ENCODE measurements at places on chromosomes 7 and 10. TPM values are rescaled to one million over a fixed set of nuclear protein-coding genes. Genes with fewer than 3 reads are reported as not detected.
A peak's percentile ranks its signal among the peaks of the same experiment; 100 is the strongest.

The CAV1 gene
- 1,079 TPM for total RNA-seq

- no peak for DNase-seq
Measured at GRCh38 chr10:127135844-127136577, 60.4 kb downstream of the INSYN2A start.

DNA sequence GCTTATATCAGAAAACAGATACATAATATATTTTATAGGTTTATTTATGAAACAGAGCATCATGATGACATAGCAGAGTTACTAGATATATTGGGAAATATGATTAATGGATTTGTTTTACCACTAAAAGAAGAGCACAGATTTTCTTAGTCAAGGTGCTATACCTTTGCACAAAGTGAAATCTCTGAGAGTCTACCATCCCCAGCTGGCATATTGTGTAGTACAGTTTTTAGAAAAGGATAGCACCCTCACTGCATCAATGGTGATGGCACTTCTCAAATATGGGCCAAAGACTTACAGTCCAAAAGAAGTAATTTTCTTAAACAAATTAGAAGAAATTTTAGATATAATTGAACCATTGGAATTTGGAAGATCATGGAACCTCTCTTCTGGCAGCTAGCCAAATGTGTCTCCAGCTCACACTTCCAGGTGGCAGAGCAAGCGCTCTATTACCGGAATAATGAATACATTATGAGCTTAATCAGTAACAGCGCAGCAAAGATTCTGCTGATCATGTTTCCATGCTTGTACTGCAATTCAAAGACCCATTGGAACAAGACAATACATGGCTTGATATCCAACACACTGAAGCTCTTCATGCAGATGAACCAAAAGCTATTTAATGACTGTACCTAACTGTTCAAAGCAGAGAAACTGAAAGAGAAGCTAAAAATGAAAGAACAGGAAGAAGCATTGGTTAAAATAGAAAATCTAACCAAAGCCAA lies 21.9 kb upstream of the CREB3L2 start:
- no peak for DNase-seq

DNA sequence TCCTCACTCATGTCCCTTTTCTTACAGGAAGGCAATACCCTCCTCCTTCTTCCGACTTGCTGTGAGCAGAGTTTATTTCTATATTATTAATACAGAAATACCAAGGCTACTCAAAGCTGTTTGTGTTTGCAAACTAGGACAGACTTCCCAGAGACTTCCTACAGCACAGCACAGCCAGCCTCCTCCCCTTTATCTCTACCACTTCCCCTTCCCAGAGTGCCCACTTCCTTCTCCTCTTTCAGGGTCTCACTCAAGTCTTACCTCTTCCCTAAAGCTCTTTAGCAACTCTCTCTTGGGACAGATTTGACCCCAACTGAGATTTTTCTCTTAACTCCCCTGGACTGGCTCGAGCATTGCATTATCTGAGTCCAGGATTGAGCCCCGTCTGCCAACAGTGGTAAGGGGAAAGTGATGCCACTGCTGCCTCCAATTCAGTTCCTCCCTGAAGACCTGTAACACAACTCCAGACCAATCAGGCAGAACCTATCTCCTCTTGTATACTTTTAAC lies 5.5 kb upstream of the LRGUK start:
- DNase-seq, result no peak

GRCh38 chr10:25493122-25493893 lies 318.5 kb downstream of the GPR158 start:
- peak; percentile 83 for DNase-seq

DNA sequence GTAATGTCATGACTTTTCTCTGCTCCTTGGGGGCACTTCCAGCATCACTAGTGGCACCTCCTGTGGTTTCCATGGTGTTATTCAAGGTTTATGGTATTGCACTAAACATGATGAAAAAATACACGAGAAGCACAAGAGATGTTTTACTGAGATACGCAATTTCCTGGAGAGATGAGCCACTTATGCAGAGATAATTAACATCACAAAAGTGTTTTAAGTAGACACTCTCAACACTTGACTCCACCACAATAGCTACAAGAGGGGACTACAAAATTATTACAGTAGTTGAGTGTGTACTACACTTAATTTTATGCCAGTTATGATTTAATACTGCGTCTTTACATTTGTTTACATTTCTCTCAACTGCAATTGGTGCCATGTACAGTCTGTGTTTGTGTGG lies 906.7 kb downstream of the DNAJB9 start:
- no peak for DNase-seq

GRCh38 chr10:132549371-132549770 lies 11.8 kb downstream of the INPP5A start:
- DNase-seq, result no peak

DNA sequence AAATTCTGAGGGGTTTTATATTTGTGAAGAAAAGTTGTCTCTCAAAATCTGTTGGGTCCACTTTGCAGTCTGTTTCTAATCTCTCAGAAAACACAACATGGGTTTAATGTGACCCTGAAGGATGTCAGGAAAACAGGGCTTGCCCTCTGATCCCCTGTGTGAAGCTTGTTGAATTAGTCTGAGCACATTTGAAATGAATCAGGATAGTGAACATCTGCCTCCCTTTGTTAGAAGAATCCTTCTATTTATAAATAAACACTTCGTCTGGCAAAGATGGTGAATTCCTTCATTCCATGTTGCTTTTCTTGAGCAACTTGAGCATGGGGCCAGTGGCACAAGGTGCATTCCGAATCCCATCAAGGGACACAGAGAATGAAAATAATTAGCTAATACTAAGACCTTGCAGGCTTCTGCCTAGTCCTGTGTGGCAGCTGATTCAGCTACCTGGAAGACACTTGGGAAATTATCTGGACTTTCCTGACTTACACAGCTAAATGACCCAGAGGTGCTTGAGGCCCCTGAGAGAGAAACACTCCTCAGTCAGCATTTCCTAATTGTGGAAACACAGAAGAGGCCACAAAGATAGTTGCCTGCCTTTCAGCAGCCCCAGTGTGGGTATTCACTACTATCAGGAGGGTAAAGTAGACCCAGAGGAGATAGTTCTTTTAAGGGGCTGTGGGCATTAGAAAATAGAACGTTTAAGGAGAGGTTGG lies 305.5 kb downstream of the C7orf25 start:
- no peak for DNase-seq

DNA sequence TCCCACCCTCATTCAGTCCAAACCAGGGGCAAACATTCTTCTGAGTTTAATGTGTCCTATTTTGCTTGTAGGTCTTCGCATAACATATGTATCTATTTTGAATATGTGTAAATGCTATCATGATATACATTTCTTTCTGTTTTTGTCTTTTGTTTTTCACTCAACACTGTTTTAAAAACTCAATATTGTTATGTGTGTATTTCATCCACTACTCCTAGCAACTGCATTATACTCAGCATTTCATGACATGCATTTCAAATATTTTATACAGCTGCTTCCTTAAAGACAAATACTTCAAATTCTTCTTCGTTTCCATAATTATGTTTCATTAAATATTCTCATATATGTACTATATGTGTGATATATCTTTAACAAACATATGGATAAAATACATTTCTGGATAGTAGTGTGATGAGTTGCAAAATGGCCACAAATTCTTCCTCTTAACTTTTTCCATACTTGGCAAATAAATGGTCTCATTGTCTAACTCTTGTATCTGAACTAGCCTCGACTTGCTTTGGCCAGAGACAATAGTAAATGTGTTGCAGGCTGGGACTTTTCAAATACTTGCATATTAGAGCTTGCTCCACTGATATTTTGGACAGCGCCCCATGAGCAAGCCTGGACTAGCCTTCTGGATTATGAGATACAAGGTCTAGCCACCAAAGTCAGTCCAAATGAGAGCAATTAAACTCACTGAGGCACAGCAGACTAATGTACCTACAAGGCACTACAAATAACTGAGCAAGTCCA lies 539.7 kb upstream of the KCND2 start:
- DNase-seq, result peak; percentile 8
